ENCODE measurements at places on chromosomes 3 and 15.

DNA sequence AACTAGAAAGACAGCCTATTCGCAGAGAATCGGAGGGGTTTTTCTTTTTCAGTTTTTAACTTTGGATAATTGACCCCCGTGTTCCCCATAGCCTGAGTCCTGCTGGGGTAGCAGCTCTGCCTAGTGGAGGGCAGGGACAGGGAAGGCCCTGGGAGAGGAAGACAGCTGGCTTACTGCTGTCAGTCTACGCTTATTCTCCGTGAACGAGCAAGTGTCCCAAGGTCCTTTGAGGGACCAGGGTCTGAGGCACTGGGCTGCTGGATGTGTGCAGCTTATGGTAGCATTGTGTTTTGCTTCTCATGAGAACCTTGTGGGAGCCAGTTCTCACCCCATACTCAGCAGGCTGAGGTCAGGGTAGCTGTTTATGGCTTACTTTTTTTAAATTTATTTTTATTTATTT is 3.0 kb downstream of the LIMD1 start:
- no peak for DNase-seq

GRCh38 chr3:178100908-178101307 is 435.3 kb upstream of the KCNMB2 start:
- DNase-seq = no peak

GRCh38 chr3:170469151-170470062 is 50.7 kb downstream of the CLDN11 start:
- DNase-seq = no peak

DNA sequence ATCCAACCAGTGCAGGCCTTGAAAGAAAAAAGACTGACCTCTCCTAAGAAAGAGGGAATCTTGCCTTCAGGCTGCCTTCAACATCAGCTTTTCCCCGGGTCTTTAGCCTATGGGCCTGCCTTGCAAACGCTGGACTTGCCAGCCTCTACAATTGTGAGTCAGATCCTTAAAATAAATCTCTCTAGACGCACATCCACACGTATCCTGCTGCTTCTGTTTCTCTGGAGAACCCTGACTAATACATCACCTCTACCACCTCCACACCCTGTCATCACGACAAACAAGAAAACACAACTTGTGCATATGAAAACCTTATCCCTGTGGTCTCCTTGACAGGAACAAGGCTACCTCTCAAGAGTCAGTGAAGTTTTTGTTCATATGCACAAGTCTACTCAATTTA is 11.8 kb downstream of the CYFIP1 start:
- DNase-seq = no peak

GRCh38 chr3:177194299-177194698 is 3.0 kb downstream of the TBL1XR1 start:
- no peak for DNase-seq

- no peak for DNase-seq
Observed at GRCh38 chr15:58517682-58518525, 86.1 kb downstream of the LIPC start.

GRCh38 chr3:126897943-126898342 is 85.0 kb upstream of the PLXNA1 start:
- DNase-seq = no peak

DNA sequence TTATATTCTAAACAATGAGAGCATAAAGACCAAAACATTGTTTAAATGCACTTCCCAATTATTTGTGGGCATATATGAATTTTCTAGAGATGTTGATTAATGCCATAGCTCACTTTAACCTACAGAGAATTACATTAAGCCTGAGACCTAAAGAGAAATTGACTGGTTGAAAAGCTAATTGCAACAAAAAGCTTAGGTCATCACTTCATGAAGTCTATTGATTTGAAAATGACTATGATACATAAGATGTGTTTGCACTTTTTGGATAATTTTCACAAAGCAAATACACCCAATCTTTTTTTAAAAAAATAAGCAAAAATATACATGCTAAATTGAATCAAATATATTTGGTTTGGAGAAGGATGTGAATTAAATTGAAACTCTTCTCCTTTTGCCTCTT is 532.8 kb upstream of the GOLIM4 start:
- DNase-seq = no peak

DNA sequence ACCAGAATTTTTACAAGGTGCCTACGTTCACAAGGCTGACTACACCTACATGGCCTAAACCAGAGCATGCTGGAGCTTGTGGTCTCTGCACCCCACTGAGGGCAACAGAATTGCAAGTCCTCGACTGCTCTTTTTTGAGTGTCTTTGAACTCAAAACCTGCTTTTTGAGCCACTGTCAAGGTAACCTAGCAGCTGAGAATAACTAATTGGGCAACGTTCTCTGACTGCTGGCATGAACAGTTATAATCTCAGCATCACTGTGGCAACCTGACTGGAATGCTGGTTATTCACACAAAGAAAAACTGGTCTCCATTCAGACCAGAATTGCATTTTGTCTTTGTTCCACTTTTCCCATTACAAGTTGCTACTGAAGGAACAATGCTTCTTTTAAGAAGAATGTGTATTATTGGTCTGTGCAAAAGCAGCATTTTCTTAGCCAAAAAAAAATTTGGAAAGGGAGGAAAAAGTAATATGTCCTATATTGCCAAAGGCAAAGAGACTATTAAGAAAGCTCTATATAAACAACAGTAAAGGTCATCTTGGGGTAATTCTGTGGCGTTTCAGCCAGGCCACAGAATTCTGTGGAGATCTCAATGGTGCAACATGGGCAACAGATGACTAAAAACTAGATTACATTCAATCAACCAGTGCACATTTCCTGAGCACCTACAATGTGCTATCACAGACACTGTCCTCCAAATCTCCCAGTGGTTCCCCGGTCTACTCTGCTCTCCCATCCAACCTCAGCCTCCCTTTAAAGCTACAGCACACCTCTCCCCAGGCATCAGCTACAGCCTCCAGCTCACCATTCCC is 76.8 kb downstream of the TNIK start:
- DNase-seq = no peak

DNA sequence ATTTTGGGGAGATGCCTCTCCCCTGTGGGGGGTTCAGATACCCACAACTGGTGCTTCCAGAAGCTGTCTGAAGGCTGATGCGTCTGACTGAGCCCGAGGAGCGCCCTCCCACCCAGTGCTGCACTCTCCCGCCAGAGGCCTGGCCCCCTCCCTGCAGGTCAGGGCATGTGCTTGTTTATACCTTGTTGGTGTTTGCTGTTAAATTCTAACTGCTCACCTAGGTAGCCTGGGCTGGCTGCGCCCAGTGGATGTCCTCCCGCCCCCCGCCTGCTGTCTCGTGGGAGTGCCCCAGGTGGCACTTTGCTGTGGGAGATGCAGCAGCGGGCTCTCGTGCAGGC is 12.9 kb downstream of the KLF13 start:
- no peak for DNase-seq

GRCh38 chr15:62549345-62549970 is 384.4 kb upstream of the C2CD4B start:
- DNase-seq = no peak

DNA sequence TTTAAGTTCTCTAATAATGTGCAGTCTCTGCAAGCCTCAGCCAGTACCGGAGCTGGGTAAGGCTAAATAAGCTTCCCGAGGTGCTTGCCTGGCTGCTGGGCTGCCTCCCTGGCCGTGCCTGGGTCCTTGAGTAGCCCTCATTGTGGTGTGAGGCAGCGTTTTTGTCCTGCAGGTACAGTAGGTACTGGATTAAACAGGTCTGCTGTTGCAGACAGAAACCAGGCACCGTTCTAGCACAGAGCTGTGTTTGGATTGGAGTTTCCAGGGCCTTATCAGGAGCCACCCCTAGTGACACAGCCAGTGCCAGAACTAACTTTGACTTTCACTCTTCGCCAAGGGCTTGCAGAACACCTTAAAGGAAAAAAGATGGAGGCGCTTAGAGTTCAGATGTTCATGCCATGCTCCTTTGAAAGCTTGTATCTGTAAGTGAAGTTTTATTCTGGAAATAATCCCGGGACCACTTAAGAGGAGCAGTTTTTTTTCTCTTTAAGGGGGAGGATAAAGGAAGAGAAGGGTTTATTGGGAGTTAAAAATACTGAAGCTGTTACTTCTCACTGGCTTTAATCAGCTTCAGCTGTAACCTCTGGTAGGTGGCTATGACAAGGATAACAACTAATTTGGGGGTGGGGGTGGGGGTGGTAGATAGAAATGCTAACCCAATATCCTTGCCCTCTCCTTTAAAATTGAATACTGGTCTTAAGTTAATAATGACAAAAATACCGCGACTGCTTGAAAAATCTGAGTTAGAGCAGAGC is 126.8 kb downstream of the MITF start:
- no peak for DNase-seq

DNA sequence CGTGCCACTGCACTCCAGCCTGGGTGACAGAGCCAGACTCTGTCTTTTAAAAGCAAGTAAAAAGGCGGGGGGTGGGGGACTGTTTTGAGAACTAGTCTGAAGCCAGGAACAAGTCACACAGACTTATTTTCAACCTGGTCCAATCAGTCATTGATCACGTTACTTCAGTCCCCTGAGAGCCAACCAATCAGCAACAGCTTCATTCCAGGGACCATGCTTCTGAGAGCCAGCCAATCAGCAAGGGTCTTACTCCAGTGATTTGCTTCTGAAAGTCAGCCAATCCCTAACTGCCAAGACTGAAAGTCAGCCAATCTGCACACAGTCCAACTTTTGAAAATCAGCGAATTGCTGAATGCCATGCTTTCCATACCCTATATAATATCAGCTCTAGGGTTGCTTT is 48.6 kb upstream of the C15orf39 start:
- no peak for DNase-seq

GRCh38 chr15:66654739-66655375 is 47.2 kb upstream of the SMAD6 start:
- DNase-seq = no peak

- DNase-seq = no peak
Observed at GRCh38 chr15:92153620-92154019, 240.1 kb upstream of the ST8SIA2 start.

- DNase-seq = no peak
Observed at GRCh38 chr15:57375827-57376695, at the start of gene CGNL1. TSS of gene CGNL1 (plus strand) at chr15:57376505. CDS start at chr15:57438000, 61,495 bp downstream.

DNA sequence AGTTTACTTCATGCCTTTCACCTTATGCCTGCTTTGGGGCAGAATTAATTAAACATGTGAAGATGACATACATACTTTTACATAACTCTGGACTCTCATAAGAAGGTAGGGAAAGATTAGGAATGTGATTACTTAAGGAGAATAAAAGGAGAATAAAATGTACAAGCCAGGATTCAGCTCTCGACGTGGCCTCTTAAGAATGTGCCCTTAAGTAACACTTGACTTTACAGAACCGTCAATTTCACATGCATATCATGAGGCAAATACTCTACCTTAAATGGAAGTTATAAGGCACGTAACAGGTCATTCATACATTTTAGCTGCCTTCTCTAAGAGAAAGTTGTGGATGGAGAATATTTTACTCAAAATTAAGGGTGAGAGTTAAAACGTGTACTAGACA is 263.7 kb upstream of the LMCD1 start:
- DNase-seq = no peak

GRCh38 chr3:133138017-133138416 is 99.8 kb downstream of the TMEM108 start:
- no peak for DNase-seq

DNA sequence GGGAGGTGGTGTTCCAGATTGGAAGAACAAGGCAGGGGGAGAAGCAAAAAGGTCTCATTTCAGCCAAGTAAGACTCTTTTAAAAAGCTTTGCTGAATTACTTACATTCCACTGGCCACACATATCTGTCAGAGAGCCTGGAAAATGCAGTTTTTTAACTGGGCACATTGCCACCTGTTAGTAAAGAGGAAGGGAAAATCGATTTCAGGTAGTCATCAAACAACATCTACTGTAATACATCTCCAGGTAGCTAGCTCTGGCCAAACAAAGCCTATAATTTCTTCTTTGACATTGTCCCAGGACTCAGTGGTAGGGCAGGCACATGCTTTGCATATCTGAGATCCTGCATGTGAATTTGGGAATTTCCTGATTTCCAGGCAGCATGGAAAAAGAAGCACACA is 480.7 kb upstream of the SUCLG2 start:
- DNase-seq = no peak

DNA sequence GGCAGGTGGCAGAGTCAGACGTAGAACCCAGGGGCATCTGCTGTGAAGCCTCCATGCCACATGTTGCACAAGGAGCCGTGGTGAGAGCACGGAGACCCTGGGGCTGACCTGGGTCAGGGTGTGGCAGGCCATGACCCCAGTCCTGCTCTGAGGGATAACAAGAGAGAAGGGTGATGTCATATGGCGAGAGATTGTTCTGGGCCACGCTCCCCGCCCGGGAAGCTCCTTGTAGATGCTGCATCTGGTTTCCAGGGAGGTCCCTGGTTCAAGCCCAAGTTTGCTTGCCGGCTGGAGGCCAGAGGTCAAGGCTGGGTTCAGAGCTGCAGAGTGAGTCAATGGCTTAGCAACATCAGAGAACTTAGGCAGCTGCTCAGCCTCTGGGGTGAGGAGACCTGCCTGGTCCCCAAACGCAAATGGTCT is 17.3 kb downstream of the FGD5 start:
- DNase-seq = no peak

GRCh38 chr3:106275592-106275991 is 406.8 kb upstream of the CBLB start:
- no peak for DNase-seq

GRCh38 chr15:50797926-50798325 is 32.4 kb upstream of the SPPL2A start:
- DNase-seq = no peak

GRCh38 chr3:67416703-67417102 is 237.7 kb downstream of the SUCLG2 start:
- DNase-seq = no peak

GRCh38 chr3:157532529-157533297 is 29.5 kb upstream of the VEPH1 start:
- no peak for DNase-seq

- DNase-seq = no peak
Observed at GRCh38 chr3:52217409-52217805, 8.0 kb downstream of the TLR9 start.

- DNase-seq = no peak
Observed at GRCh38 chr3:88114878-88115549, 34.7 kb upstream of the C3orf38 start.

DNA sequence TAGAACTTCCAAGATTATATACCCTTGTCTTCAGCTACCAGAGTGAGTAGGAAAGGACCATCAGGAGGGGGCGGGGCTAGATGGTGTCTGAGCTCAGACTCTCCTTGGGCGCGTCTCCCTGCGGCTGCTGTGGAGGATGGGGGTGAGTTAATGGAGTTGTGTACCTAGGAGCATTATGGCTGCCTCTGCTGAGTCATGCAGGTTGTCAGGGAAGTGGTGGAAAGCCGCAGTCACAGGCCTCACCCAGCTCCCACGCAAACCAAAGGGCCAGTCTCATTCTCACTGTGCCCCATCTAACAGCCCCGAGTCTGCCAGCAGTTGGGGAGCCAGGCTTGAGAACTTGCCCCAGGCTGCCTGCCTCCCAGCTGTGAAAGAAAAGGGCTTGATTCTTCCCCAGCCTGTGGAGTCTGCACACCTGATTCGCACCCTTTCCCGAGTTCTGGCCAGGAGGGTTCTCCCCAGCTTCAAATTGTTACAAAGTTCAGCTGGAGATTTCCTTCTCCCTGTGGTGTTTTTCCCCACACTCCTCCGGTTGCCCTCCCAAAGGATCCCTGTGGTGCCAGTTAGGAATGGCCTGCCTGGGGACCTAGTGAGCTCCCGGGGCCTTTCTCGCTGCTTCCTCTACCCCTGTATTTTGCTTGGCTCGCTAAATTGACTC is 143.3 kb downstream of the HCN4 start:
- no peak for DNase-seq

- DNase-seq = no peak
Observed at GRCh38 chr3:160885791-160886286, 129.8 kb downstream of the PPM1L start.

All from activated CD8-positive, alpha-beta memory T cell treated with anti-CD3 and anti-CD28 coated beads for 48 hours (primary cell).